ENCODE measurements at places on chromosomes 5 and 9. TPM values are rescaled to one million over a fixed set of nuclear protein-coding genes. Genes with fewer than 3 reads are reported as not detected.

Gene STC2
- 4.1 TPM for polyA plus RNA-seq

Gene IL33
- 1.6 TPM for polyA plus RNA-seq

Gene CYSRT1
- 0.80 TPM for polyA plus RNA-seq

Gene WDR41
- polyA plus RNA-seq: 60.7 TPM

Gene PAEP
- not detected for polyA plus RNA-seq

Gene DMRT1
- not detected for polyA plus RNA-seq

Gene UQCRQ
- 398 TPM for polyA plus RNA-seq

Gene PRXL2C
- 4.2 TPM for polyA plus RNA-seq

Gene NUTM2F
- polyA plus RNA-seq: not detected

Gene WDR38
- not detected for polyA plus RNA-seq

Gene HDHD3
- 16.5 TPM for polyA plus RNA-seq

Gene PPWD1
- polyA plus RNA-seq: 18.3 TPM

Gene CRB2
- polyA plus RNA-seq: not detected

Gene NCBP1
- polyA plus RNA-seq: 24.0 TPM

Gene STKLD1
- polyA plus RNA-seq: not detected

Gene PCDHGB3
- 0.28 TPM for polyA plus RNA-seq

Gene SPAG8
- 0.06 TPM for polyA plus RNA-seq

Gene HAVCR1
- not detected for polyA plus RNA-seq

Gene PDCD1LG2
- 20.2 TPM for polyA plus RNA-seq

Gene MCIDAS
- polyA plus RNA-seq: not detected

Gene OLFML2A
- 1.1 TPM for polyA plus RNA-seq

Gene FOXD4L5
- 0.01 TPM for polyA plus RNA-seq

Gene SLC4A9
- polyA plus RNA-seq: 0.14 TPM
